Vagina (tissue), 2 donors: ENCODE measurements at places on chromosomes 3 and 15. TPM values are rescaled to one million over a fixed set of nuclear protein-coding genes. Genes with fewer than 3 reads are reported as not detected.
A peak's percentile ranks its signal among the peaks of the same experiment; 100 is the strongest.

DNA sequence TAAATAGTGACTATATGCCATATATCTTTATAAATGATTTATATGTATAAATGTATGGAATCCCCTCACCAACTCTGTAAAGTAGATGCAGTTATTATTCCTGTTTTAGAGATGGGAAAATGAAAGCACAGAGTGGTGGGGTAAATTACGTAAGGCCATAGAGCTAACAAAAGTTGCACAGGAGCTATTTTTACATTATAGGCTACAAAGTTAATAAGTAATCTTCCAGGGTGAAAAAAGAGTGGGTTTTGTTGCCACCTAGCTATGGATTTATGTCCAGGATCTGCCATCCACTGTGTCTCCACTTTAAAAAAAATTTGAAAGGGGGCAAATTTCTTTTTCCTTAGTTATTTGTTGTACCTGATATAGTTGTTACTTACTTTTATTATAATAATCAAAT lies 235.7 kb downstream of the MCTP2 start:
- DNase-seq: no peak

GRCh38 chr3:195863121-195864061 lies 45.0 kb downstream of the TNK2 start:
- no peak for DNase-seq

Gene GOLGA8G
- not detected for total RNA-seq

- peak; percentile 89 for DNase-seq
These were observed 20.3 kb downstream of the XXYLT1 start for GRCh38 chr3:195250473-195251251.

DNA sequence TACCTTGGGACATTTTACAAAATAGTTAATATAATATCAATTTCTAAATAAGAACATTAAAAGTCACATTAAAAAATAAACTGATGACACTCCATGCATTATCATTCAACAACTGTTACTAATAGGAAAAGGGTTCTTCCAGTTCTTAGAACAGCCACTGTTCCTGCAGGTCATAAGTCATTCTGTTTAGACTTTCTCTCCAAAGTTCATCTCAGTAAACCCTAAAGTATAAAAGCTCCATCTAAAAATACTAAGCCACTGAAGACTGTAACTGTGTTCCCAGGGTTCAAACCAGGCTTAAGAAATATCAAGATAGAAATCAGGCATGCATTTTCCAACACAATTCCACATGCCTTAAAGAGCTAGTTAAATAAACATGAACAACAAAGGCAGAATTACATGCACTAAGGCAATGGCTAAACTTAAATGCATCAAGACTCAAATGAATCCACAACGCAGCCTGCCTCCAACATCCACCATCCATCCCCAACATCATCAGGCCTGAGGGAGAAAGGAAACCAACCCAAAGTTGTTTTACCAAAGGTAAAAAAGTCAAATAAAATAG lies 46.2 kb downstream of the DMXL2 start:
- no peak for DNase-seq

Gene SERINC4
- not detected for total RNA-seq

DNA sequence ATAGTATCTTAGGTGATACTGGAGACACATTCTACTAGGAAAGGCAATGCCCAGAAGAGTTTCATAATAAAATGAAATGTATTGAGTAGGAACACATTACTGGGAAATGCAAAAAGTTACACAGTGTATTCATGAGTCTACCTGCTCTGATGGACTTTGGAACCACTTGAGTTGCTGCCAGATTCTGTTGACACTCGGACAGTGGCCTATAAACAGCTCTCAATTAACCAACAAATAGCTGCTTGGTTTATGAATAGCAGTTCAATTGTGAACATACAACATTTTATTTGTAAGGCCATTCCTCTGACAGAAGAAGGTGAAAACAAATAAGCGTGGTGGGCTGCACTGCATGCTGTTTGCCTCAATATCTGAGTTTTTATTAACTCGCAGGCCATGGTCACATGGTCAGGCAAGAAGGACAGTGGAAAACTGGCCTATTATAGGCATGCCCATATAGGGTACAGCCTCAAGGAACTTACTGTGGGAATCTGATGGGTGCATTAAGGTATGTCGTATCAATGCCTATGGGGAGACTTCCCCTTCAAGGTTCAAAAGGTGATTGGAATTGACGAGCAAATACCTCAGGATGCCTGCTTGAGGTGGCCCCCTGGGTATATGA lies 66.2 kb downstream of the C3orf80 start:
- no peak for DNase-seq

GRCh38 chr3:61008153-61008997 lies 242.9 kb downstream of the FHIT start:
- no peak for DNase-seq

DNA sequence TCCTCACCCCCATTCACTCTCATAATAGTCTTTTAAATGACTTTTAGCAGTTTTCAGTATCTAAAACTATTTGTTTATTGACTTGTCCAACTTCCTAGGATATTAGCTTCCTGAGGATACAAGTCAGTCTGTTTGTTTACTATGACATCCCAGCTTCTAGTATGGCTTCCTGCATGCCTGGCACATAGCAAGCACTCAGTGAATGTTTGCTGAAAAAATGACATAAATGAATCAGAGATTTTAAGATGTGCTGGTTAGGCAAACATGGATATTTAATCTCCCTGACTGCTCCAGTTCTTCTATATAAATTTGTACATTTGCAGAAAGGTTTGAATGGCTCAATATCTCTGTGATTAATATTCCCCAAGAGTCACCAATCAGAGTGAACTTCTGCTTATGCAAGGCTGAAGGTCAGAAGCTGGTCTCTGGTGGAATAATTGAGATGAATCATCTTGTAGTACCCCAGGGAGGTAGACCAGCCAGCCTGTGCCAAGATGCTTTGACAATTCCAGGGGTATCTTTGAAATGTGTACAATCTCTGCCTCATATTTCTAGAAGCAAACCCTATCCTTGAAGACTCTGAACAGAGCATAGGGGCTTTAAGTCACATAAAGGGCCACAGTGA lies 219.0 kb upstream of the LMCD1 start:
- no peak for DNase-seq

GRCh38 chr3:101377209-101377608 lies 56.8 kb upstream of the IMPG2 start:
- no peak for DNase-seq

Gene EIF4A2
- total RNA-seq: 375 TPM

DNA sequence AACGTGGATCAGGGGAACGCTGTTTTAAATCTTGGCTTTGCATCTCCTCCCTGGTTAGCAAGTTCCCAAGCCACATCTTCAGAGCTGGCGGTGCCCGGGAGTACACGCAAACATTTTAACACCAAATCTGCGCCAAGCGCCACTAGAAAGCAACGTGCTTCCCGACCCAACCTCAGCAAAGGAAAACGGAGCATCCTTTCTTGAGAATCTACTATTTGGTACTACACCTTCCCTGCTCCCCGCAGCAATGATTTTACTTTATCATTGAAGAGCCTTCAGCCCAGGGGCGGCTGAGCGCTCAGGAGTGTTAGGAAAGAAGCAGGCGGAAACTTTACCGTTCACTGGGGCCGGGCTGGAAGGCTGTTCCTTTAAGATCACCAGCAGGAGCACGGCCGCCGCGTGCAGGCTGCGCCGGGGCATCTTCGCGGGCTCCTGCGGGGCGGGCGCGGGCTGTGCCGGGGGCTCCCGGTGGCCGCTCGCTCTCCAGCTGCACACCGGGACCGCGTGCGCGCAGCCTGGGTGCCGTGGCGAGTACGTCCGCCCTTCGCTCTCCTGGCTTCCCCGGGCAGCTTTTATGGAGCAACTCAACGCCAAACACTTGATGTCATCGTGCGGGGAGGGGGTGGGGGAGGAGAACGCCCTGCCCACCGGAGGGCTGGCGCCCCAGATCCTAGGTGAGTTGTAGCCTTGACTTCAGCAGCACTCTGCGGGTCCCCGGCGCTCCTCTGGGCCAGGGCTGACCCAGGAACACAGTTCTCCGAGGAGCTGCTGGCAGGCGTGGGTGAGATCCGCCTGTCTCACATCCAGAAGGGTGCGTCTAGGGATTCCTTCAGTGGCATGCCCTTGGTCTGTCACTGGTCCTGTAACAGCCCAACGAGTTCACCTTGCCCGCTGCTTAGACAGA lies at the start of gene CA12:
TSS of gene CA12 (minus strand) at position 546 of the 904 bp plus-strand sequence. CDS start at position 420, 126 bp downstream.
- no peak for DNase-seq

DNA sequence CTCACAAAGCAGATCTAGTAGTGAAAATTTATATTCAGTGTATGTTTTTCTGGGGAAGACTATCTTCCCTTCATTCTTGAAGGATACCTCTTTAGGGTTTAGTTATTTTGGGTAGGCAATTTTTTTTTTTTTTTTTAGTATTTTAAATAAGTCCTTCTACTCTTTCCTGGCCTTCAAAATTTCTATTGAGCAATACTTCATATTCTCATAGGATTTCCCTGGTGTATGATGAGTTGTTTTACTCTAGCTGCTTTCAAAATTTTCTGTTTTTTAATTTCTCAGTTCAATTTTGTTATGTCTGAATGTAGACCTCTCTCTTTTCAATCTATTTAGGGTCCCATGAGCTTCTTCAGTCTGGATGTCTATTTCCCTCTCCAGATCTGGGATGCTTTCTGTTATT lies 74.3 kb upstream of the PLSCR4 start:
- DNase-seq: no peak
